NCI-H1417 treated with DMSO at 0.1 percent for 48 hours (cell line): ENCODE measurements at places on chromosomes 5 and 9.

DNA sequence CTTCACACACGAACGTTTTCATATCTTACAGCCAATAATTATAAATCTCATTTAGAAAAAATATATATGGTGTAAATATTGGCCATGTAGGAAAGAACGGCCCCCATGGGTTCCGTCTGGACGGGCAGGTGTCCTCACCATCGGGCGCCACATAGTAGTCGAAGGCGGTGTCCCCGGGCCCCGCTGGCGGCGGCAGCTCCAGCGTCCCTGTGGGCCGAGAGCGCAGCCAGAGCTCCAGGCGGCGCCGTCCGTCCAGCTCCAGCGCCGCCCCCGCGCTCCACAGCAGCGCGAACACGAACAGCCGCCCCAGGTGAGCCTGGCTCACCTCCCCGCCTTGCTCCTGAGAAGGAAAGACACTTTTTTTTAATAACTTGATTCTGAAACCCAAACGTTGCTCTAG is 134.6 kb downstream of the DNAH5 start:
- no peak for DNase-seq

- no peak for DNase-seq
Observed at GRCh38 chr9:134611046-134611445, 30.6 kb upstream of the COL5A1 start.

GRCh38 chr9:89109666-89110065 is 69.0 kb downstream of the SHC3 start:
- no peak for DNase-seq

DNA sequence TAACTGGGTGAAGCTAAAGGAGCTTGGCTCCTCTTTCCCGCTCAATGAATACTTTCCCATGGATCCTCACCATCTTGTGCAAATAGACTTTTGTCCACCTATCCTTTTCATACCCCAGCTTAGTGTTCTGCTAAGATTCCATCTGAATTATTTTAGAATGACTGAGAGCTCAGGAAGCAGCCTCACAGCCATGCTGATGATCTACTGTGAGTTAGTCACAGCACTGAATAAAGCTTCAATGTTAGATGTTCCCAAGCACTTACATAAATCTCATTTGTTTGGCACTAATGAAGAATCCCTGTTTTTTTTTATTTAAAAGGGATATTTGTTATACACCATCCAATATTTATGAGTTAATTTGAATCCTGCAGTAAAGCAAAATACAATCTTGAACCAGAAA is 317.6 kb upstream of the TRPC7 start:
- no peak for DNase-seq

DNA sequence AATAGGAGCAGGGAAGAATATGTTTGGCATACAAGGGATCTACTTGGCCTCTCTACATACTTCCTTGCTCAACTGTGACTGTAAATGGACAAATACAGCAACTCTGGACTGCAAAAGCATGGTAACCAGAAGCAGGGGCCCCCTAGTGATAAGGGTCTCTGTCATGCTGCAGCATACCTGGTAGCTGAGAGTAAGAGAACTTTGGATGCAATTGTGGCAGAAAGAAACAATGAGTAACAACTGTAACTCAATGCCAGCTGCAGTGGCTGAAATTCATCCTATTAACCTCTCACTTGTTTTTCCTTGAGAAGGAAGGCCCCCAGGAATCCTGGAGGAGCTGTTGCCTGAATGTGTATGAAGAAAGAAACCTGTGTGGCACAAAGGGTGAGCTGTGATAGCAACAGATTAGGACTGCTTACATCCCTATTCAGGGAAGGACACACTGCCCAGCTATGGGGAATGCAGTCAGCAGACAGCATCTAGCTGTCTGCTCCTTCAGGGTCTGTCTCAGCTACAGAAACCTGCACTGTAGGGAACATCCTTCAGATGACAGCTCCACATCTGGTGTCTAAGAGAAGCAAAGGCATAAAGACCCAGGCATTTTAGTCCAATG is 468.1 kb upstream of the ACTBL2 start:
- no peak for DNase-seq

GRCh38 chr5:168976311-168976970 is 324.5 kb downstream of the SLIT3 start:
- no peak for DNase-seq

DNA sequence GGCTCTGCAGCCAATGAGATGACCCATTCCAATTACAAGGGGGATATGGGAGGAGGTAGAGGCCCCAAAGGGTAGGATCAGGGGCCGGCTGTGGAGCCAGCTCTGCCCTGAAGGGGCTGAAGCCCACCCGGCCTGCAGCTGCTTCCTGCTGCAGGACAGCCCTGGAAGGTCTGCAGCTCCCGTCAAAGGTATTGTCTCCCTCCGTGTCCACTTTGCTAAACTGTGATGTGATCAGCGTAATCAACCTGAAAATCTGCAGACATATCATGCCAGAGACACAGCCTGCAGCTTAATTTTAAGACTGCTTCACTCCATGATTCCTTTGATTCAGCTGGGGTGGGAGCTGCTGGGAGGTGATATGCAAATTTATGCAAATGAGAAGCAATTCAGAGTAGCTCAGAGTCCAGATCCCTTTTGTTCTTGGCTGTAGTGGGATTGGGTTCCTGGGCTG is 90.7 kb downstream of the GADD45G start:
- no peak for DNase-seq

DNA sequence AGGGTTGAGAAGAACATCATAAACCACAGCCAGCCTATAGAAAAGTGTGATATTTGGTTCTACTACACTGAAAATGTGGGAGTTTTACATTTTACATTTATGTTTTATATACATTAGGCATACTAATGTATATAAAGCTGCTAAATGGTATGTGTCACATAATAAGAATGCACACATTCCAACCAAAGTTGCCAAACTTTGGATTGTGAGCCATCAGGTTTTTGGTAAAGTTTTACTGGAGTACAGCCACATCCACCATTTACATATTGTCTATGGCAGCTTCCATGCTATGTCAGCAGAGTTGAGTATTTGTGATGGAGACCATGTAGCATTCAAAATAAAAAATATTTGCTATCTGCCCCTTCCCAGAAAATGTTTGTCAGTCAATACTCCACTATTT is 23.1 kb upstream of the TARS1 start:
- no peak for DNase-seq

DNA sequence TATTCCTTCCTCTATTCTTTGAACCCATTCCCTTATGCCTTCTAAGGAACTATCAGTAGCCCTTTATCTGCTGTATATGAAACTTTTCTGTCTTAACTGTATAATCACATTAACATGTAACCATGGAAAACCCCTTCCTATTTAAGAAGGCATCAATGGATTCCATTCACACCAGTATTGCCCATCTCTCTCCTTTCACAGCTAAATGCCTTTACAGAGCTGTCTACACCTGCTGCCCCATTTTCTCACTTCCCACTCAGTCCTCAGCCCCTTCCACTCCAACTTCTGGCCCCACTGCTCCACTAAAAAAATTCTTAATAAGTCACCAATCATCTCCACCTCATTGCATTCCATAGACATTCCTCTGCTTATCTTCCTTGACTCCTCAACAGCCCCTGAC is 50.8 kb downstream of the SEC61B start:
- DNase-seq = no peak

GRCh38 chr9:93675336-93676150 is 99.2 kb downstream of the PHF2 start:
- DNase-seq = no peak

GRCh38 chr5:54611290-54611951 is 93.9 kb downstream of the SNX18 start:
- DNase-seq = no peak

GRCh38 chr5:58582019-58582802 is 664 bp upstream of the RAB3C start:
- peak; percentile 5 for DNase-seq

DNA sequence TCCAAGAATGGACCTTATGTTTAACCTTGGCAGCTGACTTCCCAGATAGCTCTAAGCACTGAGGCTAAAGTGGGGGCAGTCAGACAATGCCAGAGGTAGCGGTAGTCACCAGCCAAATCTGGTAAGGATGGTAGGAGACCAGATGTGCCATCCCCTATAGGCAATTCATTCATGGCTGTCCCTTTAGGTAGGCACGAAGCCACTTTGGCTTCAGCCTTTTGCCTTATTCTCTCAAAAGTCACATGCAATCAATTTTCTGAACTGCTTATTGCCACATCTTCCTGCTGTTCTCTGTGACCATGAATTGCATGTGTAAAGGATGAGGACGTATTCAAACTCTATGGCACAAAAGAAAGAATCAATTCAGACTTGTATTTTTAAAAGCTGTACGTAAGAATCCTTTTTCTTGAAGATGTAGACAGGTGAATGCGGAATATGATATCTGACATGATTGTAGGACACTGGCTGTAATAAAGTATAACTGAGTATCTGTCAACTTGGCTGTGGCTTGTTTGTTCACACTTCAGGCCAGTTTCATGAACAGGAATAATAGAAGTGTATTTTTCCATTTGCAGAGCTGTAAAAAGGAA is 611.7 kb downstream of the NR2F1-AS1 start:
- no peak for DNase-seq

GRCh38 chr9:35313916-35314315 is 152.1 kb downstream of the UNC13B start:
- DNase-seq = no peak

- DNase-seq = no peak
Observed at GRCh38 chr5:38079620-38080402, 178.5 kb upstream of the EGFLAM start.

DNA sequence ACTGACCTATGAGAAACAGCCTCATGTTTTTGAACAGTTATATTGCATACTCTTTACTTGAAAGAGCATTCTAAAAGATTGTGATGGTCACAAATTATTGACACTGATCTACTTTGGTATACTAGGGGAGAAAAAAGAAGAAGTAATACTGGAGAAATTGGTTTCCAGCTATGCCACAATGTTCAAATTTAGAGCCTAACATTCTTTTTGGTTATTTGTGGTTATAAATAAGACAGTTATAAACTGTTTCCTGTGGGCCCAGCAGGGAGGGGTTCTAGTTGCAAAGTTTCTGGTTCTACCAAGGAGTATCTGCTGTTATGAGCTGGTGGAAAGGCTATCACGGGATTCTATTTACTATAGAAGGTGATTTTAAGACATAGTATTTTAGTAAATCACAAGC is 4.8 kb downstream of the CWC27 start:
- DNase-seq = no peak

- peak; percentile 73 for DNase-seq
Observed at GRCh38 chr9:118170032-118170955, 466.1 kb downstream of the TLR4 start.

- DNase-seq = no peak
Observed at GRCh38 chr5:135059000-135059923, 25.2 kb upstream of the PITX1 start.

DNA sequence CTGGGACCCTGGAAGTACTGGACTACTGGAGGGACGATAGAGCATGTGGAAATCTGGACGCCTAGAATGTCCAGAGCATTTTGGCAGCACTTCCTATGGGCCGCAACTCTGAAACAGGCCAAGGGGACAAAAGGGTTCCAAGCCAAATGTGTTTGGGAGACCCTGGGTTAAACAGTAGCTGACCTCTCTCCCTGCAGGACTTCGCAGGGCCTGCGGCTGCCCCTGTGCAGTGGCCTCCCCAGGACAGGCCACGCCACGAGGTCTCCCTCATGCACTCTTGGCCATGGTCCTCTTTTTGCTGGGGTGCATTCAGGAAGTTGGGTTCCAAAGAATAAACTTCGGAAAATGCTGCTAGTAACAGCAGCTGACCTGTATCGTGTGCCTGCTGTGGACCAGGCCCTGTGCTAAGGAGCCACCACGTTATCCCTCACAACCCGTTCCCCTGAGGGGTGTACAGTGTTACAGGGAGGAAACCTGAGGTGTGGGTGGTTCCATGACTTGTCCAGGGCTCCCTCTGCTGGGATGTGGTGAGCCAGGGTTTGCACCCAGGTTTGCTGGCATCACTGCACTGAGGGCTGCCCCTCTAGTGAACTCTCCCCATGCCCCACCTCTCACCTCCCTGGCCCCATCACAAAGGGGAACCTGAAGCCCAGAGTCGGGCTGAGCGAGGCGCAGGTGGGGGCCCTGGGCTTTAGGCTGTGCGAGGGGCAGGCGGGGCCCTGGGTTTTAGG is 79.4 kb downstream of the AMBP start:
- DNase-seq = no peak

DNA sequence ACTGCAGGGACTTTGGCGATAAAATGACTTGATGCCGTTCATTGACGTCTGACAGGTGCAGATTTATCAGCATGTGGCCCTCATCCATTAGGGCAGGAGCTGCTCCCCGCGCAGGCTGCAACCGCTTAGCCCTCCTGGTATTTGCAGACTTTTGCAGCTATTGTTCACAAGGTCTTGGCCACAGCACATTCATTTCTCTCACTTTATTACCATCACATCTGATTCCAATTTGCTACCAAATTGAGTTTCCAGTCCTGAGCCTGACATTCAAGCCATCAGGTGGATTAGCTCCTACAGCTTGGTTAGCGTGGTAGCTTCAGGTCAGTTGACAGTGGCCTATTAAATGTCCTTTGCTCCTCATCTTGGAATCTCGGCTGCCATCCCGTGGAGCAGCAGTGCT is 299.2 kb downstream of the CD180 start:
- no peak for DNase-seq

DNA sequence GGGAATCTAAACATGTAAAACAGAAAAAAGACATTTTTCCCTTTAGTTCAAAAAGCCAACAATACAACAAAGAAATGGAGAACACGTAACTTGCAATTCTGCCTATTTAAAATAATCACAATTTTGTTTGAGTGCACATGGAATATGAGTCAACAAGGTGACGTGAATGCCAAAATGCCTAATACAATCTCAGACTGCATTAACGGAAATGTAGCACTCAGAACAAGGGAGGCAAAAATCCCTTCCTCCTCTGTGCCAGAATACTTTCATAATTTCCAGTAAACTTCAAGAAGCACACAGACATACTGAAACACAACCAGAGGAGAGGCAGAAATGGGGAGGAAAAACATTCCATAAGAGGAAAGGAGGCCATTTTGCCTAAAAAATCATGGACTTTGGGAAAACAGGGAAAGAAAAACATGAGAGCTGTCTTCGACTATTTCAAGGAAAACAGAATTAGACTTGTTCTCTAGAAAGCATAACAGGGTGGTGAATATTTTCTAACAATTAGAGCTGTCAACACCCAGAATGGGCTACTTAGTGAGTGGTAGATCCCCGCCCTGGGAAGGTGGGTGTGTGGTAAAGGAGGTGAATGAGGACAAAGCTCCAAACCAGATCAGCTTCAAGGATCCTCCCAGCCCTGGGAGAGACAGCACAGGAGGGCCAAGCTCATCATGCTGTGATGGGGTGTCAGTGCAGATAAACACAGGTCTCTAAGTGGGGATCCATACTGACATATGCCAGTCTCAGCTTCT is 48.2 kb downstream of the ABCA1 start:
- DNase-seq = no peak

DNA sequence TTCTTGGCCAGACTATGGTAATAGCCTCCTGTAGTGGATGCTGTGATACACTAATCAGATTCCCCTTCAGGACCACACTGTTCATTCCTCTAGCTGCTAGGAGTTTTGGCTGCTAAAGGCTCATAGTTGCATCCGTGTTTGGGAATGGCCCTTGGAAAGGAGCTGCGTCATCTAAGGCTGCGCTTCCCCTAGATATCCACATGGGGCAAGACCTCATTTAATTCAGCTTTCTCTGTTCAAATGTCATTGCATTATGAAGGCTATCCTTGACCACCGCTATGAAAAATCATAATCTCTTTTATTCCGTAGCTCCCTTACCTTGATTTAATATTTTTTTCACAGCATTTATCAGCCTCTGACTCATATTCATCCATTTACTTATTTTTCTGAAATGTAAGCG is 258.3 kb upstream of the NR4A3 start:
- no peak for DNase-seq
